ENCODE measurements at places on chromosomes 4 and X. TPM values are rescaled to one million over a fixed set of nuclear protein-coding genes. Genes with fewer than 3 reads are reported as not detected.

Gene C4orf50
- total RNA-seq, result not detected

Gene HPRT1
- total RNA-seq, result 73.0 TPM

Gene BEX5
- 2.1 TPM for total RNA-seq

Gene C4orf54
- 0.05 TPM for total RNA-seq

Gene ITGB1BP2
- 1.1 TPM for total RNA-seq

Gene RPL9
- total RNA-seq, result 3,900 TPM

Gene KIAA0232
- total RNA-seq, result 43.9 TPM

Gene AADAT
- 5.9 TPM for total RNA-seq

Gene AWAT2
- total RNA-seq, result not detected

Gene RPS6KA6
- 10.1 TPM for total RNA-seq

Gene KIT
- total RNA-seq, result 0.10 TPM

Gene HMX1
- total RNA-seq, result not detected

Gene TNIP3
- 0.35 TPM for total RNA-seq

Gene CLTRN
- 3.0 TPM for total RNA-seq

- peak; percentile 87 for DNase-seq
These were observed 101.5 kb downstream of the SORBS2 start for GRCh38 chr4:185710487-185710995.

GRCh38 chrX:45035071-45035470 lies 162.1 kb downstream of the KDM6A start:
- no peak for DNase-seq

- no peak for DNase-seq
These were observed 232.3 kb downstream of the AFF2 start for GRCh38 chrX:148732743-148733142.

DNA sequence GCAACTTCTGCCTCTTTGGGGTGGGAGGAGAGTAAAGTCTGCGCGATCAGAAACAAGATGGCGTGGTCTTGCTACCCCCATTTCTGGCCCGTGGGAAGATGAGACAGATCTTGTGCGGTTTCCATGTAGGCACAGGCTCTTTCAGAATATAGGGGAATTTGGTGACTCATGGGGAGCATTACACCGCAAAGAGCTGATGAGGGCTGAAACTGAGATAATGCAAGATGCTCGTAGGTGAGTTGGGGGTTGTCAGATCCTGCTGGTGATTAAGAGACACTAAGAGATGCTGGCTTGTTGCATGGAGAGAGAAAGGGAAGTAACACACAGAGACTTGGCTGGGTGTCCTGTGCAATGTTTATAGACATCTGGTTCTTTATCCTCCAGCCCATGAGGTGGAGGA lies 1.5 kb downstream of the EVC start:
- peak; percentile 74 for DNase-seq

GRCh38 chr4:69750346-69750745 lies 10.1 kb downstream of the SULT1B1 start:
- peak; percentile 45 for DNase-seq

DNA sequence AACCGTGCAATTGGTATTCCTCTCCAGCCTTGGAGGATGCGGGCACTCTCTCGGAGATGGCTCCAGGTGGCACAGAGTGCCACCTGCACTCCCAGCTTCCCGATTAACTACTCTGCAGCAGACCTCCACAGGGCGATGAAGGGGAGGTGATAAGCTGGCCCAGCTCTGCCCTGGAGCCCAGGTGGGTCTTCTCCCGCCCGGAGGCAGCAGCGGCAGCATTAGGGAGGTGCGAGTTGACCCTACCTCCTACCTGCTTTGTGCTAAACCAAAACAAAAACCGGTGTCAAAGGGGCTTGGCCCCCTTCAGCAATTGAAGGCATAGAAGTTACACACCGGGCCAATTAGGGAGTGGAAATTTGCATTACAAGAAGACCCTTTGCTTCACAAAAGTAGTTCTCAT lies 137.4 kb upstream of the MAMLD1 start:
- no peak for DNase-seq

DNA sequence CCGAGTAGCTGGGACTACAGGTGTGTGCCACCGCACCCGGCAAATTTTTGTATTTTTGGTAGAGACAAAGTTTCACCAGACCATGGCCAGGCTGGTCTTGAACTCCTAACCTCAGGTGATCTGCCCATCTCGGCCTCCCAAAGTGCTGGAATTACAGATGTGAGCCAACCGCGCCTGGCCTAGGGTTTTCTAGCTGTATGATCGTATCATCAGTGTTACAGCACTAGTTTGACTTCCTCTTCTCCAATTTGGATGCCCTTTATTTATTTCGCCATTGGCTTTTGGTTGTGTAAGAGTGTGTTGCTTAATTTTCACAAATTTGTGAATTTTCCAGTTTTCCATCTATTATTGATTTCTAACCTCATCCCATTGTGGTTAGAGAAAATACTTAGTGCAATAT lies 5.2 kb downstream of the TKTL1 start:
- no peak for DNase-seq

- peak; percentile 55 for DNase-seq
These were observed 36.7 kb downstream of the DIAPH2 start for GRCh38 chrX:96721354-96721753.

DNA sequence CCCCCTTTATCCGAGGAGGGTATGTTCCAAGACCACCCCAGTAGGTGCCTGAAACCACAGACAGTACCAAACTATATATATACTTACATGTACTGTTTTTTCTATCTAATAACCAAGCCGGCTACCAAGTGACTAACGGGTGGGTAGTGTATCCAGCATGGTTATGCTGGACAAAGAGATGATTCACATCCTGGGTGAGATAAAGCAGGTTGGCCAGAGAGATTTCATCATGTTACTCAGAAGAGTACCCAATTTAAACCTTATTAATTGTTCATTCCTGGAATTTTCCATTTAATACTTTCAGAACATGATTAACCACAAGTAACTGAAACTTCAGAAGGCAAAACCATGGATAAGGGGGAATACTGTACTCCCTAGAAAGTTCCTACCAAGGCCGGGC lies 46.5 kb downstream of the RFC1 start:
- DNase-seq, result peak; percentile 94

- no peak for DNase-seq
These were observed 19.3 kb upstream of the RPL34 start for GRCh38 chr4:108601106-108601505.

DNA sequence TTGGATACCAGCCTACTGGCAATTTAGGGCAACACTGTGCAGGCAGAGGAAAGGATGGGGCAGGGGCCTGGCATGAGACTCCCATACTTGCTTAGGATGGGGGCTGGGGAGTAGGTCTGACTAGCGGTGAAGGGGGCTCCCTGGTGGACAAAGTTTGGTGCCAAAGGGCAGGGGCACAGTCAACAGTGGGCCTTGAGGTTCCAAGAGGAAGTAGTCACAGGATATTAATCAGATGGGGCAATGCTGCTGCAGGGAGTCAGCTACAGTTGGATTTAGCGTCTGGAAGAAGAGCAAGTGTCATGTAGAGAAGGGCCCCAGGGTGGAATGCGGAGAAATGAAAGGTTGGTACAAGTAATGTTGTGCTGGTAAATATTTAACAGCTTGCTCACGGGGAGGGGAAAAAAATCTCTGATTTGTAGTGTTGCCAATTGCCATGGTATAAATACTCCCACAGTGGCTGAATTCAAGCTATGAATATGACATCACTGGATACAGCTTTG lies 139.4 kb downstream of the PJA1 start:
- peak; percentile 81 for DNase-seq

- peak; percentile 11 for DNase-seq
These were observed 17.0 kb downstream of the XKRX start for GRCh38 chrX:100911731-100912130.

DNA sequence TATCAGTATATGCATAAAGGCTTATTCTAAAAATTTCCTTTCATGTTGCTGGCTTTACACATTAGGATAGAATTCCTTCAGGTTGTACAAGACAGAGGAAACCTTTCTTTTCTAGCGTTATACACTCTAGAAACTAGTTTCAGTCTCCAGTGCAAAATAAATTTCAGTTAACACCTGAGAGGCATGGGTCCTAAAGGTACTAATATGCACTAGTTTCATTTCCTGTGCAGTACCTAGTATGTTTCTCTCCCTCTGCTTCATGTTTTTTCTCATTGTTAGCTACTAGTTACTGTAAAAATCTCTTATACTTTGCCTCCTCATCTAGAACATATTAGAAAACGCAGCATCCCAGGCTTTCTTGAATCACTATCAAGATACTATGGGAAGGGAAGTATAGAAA lies 54.0 kb downstream of the SNX25 start:
- no peak for DNase-seq

DNA sequence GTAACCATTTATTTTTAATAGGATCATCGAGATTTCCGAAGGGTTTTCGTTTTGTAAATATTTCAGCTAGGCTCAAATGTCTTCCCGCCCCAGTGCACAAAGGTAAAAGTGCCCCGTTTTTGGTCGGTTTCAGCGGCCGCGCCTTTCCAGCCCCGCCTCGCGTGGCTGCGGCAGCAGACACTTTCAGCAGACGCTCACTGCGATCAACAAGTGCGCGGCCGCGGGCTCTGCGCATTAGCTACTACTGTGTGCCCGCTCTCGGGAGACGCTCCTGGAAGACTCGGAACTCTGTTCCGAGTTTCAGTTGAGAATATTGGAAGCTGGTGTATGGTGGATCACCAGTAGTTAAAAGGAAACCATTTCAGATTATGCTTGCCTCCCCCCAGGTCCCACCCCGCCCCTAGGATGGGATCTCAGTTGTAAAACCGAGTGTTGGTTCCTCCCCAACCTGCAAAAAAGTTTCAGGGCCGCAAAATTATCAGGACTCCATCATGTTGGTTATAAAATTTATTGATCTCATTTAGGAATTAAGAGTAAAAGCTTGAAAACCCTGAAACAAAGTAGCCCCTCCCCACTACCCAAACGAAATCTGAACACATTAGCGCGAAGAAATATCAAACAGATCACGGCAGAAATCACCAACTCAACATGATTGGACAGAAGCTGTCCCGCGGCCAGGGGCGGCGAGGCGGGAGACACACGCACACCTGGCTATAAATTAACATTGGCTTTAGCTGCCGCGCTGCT lies 2.2 kb downstream of the SOX3 start:
- DNase-seq, result no peak

DNA sequence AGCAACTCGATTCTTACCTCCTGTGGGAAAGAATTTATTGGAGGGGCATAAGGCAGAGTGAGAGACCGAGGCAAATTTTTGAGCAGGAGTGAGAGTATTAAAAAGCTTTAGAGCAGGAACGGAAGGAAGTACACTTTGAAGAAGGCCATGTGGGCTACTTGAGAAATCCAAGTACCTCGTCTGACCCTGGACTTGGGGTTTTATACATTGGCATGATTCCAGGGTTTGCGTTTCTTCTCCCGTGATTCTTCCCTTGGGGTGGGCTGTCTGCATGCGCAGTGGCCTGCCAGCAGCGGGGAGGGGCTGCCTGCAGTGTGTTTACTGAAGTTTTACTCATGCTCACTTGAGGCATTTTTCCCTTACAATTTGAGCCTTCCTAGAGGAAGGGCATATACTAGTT lies 3.4 kb downstream of the GALNT7 start:
- DNase-seq, result no peak

DNA sequence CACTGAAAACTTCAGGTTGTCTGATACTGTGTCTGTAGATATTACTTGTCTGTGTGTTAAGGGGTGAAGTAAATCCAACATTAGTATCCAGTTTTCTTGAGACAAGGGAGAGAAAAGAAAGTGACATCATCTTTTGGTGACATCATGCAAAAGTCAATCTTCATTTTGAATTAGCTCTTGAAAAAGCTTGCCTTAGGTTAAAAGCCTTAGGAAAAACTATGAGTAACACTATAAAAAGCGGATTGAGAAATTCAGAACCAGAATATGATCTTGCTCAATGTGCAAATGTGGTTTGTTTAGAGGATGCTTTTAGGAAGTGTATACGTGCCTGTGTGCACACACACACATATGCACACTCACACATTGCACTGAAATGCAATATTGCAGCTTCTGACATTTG lies 345.8 kb upstream of the CASK start:
- peak; percentile 37 for DNase-seq

DNA sequence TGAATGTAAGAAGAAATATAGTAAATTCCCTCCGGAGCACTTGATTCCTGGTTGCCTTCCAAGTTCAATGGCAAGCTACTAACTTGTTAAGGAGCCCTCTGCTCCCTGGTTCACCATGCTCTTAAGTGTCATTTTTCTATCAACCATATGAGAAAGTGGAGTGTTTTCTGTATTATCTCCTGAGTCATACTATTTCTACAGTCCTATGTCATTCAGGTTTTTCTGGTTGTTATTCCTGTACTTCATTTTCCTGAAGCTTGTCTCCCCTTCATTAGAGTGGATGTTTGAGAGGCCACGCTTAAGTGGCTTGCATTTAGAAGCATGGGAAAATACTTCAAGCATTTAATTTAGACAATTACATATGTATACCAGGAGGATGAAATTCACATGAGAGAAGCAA lies 14.7 kb upstream of the EPGN start:
- DNase-seq, result peak; percentile 34

DNA sequence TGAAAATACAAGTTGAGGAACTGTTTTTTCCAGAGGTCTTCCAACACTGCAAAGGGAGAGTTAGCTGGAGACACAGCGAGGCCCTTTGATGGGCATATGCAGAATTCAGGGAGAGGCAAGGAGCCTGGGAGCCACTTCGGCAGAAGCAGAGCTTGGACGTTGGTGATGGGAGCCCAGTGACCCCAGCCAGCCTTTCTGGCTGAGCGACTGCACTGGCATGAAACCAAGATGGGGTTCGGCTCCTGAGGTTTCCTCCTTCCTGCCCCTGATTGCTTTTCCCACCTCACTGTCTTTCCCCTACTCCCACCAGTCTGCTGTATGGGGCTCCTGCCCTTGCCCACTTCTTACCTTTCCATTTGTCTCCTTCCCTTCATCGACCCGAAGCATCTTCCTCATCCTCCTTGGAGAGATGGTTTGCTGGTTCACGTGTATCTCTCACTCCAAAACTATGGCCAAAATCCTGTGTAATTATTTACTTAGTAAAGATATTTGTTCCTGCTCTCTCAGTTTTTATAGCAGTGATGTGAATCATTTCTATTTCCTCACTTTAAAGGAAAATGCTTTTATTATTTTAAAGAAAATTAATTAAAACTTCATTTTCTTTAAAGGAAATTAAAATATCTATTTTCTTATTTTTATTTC lies 100.5 kb downstream of the NFKB1 start:
- peak; percentile 51 for DNase-seq

DNA sequence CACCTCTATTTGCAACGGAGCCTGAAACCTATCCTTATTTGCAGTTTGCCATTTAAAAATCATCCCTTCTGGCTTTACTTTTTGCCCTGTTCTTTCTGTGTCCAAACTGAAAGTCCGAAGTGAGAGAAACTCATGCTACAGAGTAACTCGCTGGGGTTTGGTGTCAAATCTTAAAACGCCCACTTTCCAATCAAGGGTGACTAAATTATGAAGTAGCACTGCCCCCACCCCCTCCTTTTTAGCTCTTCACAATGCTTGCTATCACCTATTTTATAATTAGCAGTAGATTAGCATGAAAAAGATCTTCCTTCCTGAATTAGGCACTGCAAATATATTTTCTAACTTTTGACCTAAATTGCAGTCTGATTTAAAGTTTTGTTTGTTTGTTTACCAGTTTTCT lies 52.5 kb downstream of the VGLL1 start:
- no peak for DNase-seq
